ENCODE measurements at places on chromosomes 1 and 21. TPM values are rescaled to one million over a fixed set of nuclear protein-coding genes. Genes with fewer than 3 reads are reported as not detected.

Gene ATXN7L2
- 6.6 TPM for total RNA-seq

Gene SERINC2
- total RNA-seq = 1.5 TPM

Gene CHML
- total RNA-seq = 9.6 TPM

Gene SYT11
- 37.2 TPM for total RNA-seq

Gene TNFSF4
- 1.4 TPM for total RNA-seq

Gene PLA2G2C
- not detected for total RNA-seq

Gene OR14K1
- not detected for total RNA-seq

Gene SIKE1
- 58.1 TPM for total RNA-seq

Data from tibial nerve (tissue), 4 donors.